GM04504 (cell line): ENCODE measurements at places on chromosomes 7 and 10.

- no peak for DNase-seq
Measured at GRCh38 chr7:144470078-144470477, 66.6 kb upstream of the NOBOX start.

DNA sequence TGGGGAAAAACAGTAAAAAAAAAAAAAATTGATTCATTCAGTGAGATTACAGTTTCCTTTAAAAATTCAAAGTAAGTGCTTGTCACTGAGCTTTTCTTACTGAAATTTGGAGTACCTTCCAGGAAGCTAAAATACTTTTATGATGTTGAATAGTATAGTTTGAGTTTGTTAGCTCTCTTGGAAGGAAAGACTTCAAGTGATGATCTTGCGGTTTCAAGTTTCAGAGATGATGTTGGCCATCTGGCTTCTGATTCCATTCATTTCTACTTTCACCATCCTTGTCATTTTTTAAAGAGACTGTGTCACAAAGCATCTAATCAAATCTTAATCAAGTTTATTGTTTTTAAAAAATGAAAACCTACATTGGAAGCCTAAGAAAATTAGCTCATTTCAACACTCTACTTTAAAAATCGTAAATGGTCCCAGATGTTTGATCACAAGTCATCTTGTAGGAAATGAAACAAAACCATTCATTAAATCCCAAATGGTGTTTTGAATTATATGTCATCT lies 4.9 kb upstream of the HERPUD2 start:
- DNase-seq = no peak

- no peak for DNase-seq
Measured at GRCh38 chr7:87218796-87219544, 562 bp downstream of the TMEM243 start.

GRCh38 chr7:156604836-156605695 lies 35.5 kb upstream of the RNF32 start:
- no peak for DNase-seq

GRCh38 chr10:58704671-58705141 lies 192.0 kb downstream of the BICC1 start:
- DNase-seq = no peak
